ENCODE measurements at places on chromosomes 1 and 21.

GRCh38 chr1:11690397-11691301 lies 861 bp upstream of the DRAXIN start:
- H3K27ac ChIP-seq = no peak overlapping the region
- H3K4me1 ChIP-seq = no peaks in the 10 kb centered on the region
- DNase-seq = no peak
- no peak overlapping the region for H3K4me3 ChIP-seq
- no peaks in the 10 kb centered on the region for H3K36me3 ChIP-seq

GRCh38 chr1:21755067-21755466 lies 27.9 kb downstream of the USP48 start:
- H3K36me3 ChIP-seq = no peaks in the 10 kb centered on the region
- H3K4me3 ChIP-seq = no peak overlapping the region
- no peak overlapping the region for H3K27ac ChIP-seq
- peaks cover 8% of the 10 kb centered on the region for H3K4me1 ChIP-seq

GRCh38 chr1:105100102-105100501 lies 1350.4 kb downstream of the AMY1C start:
- no peaks in the 10 kb centered on the region for H3K36me3 ChIP-seq
- H3K27me3 ChIP-seq = no peaks in the 10 kb centered on the region
- no peak overlapping the region for H3K27ac ChIP-seq
- H3K4me3 ChIP-seq = no peak overlapping the region
- no peaks in the 10 kb centered on the region for H3K4me1 ChIP-seq

- DNase-seq = no peak
- no peaks in the 10 kb centered on the region for H3K36me3 ChIP-seq
- no peak overlapping the region for H3K27ac ChIP-seq
Measured at GRCh38 chr21:42830456-42831455, 48.6 kb downstream of the WDR4 start.

GRCh38 chr1:63663873-63664272 lies 70.7 kb downstream of the PGM1 start:
- H3K27ac ChIP-seq = no peak overlapping the region
- no peak overlapping the region for H3K4me3 ChIP-seq
- no peak for DNase-seq
- no peaks in the 10 kb centered on the region for H3K36me3 ChIP-seq

- no peaks in the 10 kb centered on the region for H3K4me1 ChIP-seq
- no peak for DNase-seq
- no peak overlapping the region for H3K4me3 ChIP-seq
- H3K27me3 ChIP-seq = no peaks in the 10 kb centered on the region
Measured at GRCh38 chr21:24658926-24659325, 948.4 kb downstream of the MRPL39 start.

DNA sequence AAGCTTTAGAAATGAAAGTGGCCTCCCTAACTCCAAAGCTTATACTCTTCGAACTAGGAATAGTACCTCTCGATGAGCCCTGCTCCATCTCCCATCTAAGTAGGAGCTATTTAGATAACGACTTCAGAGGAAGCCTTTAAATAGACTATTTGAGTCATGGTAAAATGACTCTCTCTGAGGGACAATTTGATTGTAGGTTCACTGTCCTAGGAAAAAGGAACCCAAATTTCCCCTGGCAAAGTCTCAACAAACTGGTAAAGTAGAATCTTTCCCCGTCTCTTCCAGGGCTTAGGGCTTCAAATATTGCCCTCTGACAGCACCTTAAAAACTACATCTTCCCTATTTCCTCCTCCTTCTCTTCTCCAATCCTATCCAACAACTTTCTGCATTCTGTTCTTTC lies 2.0 kb upstream of the FCER1A start:
- no peak overlapping the region for H3K27ac ChIP-seq
- no peak for DNase-seq
- no peaks in the 10 kb centered on the region for H3K36me3 ChIP-seq
- H3K27me3 ChIP-seq = no peaks in the 10 kb centered on the region
- H3K4me3 ChIP-seq = no peak overlapping the region

DNA sequence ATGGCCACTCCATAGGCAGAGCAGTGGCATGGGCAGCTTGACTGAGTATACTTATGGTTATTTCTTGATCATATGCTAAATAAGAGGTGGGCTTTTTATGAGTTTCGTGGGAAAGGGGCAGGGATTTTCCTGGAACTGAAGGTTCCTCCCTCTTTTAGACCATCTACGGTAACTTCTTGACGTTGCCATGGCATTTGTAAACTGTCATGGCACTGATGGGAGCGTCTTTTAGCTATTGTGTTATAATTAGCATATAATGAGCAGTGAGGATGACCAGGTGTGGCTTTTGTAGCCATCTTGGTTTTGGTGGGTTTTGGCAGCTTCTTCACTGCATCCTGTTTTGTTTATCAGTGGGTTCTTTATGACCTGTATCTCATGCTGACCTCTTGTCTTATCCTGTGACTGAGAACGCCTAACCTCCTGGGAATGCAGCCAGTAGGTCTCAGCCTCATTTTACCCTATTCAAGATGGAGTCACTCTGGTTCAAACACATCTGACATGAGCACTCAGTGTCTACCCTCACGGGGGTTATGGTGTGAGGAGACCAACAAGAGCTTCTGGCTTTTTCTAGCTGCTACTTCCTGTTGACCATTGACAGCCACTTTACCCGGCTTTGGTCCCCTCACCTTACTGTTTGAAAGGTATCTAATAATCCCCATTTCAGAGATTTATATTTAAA lies 71.7 kb downstream of the GALNT2 start:
- no peaks in the 10 kb centered on the region for H3K27me3 ChIP-seq
- no peak for DNase-seq
- no peak overlapping the region for H3K4me3 ChIP-seq

DNA sequence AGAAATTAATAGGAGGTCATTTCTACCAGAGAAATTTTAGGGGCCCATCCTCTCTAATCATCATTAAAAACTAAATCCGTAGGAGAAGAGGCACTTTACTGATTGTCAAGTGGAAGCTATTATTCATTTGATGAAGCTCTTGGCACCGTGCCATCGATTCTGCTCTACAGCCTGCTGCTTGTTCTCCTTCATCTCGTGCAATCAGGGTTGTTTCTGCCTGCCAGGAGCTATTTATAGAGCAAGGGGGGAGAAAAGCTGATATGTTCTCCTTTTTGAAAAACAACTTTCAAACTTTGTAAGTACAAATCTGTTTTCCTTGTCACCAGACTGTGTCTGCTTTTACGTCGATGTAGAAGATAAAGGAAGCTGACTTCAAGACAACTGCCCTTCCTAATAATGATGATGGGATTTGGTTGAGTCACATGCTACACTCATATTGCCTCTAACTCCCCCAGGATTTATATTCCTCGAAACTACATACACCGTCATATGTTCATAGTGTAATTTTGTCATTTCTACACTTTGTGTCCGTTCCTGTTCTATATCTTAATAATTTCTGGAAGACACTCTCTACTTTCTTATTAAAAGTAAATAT lies 169.6 kb upstream of the LHX8 start:
- H3K4me1 ChIP-seq = no peaks in the 10 kb centered on the region
- DNase-seq = no peak
- no peaks in the 10 kb centered on the region for H3K36me3 ChIP-seq
- H3K27me3 ChIP-seq = no peaks in the 10 kb centered on the region

DNA sequence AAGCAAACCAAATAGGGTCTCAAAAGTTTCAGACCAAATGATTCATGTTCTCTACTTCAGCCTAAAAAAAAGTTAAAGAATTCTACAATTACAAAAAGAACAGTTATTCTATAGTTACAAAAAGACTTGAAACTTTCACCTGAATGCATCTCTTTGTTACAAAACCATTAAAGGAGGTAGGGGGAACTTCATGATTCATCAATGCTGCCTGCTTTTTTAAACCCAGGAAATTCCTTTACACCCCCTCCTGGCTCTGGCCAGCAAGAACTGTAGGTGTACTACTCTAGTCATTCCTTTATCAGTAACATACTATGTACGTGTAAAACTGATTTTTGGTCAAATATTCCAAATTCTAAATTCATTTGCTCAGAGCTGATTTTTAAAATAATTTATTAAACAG lies 5.0 kb downstream of the FAF1 start:
- H3K4me3 ChIP-seq = no peak overlapping the region
- DNase-seq = no peak
- no peak overlapping the region for H3K27ac ChIP-seq
- no peaks in the 10 kb centered on the region for H3K27me3 ChIP-seq
- H3K36me3 ChIP-seq = no peaks in the 10 kb centered on the region

DNA sequence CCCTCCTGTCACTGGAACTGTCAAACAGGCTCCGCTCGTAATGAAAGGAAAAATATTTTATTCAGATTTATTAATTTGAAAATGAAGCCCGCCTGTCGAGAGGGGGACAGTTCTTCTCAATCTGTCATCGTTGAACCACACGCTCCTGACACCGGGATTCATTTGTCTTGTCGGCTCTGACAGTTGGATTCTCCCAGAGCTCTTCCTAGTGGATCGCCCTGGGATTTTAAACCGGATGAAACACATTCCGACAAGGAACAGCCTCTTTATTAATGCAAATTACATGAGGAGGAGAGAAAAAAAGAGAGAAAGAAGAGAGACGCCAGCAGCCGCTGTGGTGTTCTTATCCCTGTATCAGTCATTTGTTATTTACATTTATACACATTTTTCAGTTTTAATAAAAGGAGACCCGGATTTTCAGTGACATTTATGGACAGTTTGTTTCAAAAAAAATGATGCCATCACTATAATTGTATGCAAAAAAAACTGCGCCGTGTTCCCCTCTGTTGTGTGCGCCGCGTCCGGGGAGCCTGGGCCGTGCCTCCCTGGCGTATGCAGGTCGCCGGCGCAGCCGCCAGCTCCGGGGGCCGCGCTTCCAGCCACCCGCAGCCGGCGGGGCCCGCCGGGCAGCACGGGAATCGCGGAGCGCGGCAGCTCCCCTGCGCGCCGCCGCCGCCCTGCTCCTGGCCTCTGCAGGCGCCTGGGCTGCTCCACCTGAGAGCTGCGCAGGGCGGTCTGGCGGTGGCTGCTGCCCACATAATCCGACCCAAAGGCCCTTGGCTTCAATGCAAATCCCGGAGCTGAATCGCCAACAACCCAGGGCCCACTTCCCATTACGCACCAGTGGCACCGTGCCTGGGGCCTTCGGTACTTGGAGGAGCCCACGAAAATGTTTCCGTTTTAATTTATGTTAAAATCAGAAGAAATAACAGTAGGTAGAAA lies 237.9 kb upstream of the PBX1 start:
- DNase-seq = peak; percentile 12
- peak overlapping the region; percentile 42 for H3K4me3 ChIP-seq
- no peaks in the 10 kb centered on the region for H3K36me3 ChIP-seq
- no peaks in the 10 kb centered on the region for H3K27me3 ChIP-seq
- H3K27ac ChIP-seq = no peak overlapping the region
- H3K4me1 ChIP-seq = no peaks in the 10 kb centered on the region

DNA sequence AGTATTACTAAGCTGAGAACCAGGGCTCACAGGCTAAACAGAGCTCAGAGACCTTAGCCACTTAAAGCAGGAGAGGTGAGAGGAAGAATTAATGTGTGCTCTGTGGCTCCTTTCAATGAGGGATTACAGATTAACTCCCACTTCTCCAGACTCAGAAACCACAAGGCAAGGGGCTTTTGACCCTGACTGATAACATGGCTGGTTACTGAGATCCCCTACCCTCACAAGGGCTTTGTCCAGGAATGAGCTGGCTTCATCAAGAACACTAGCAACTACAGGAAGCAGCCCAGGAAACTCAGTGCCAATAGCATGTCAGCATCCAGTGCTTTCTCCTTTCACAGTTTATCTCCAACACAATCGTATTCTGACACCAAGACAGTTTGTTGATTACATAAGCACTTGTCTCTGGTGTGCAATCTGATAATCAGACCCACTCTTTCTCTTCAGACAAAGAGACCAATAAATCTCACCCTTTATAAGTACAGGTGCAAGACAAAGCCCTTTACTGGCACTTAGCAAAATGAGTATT lies 38.8 kb downstream of the ERI3 start:
- H3K27me3 ChIP-seq = no peaks in the 10 kb centered on the region
- no peak for DNase-seq
- H3K36me3 ChIP-seq = no peaks in the 10 kb centered on the region
- no peak overlapping the region for H3K4me3 ChIP-seq

GRCh38 chr1:230215529-230215928 lies 148.5 kb downstream of the GALNT2 start:
- H3K27me3 ChIP-seq = no peaks in the 10 kb centered on the region
- peaks cover 9% of the 10 kb centered on the region for H3K4me1 ChIP-seq
- no peak overlapping the region for H3K27ac ChIP-seq

DNA sequence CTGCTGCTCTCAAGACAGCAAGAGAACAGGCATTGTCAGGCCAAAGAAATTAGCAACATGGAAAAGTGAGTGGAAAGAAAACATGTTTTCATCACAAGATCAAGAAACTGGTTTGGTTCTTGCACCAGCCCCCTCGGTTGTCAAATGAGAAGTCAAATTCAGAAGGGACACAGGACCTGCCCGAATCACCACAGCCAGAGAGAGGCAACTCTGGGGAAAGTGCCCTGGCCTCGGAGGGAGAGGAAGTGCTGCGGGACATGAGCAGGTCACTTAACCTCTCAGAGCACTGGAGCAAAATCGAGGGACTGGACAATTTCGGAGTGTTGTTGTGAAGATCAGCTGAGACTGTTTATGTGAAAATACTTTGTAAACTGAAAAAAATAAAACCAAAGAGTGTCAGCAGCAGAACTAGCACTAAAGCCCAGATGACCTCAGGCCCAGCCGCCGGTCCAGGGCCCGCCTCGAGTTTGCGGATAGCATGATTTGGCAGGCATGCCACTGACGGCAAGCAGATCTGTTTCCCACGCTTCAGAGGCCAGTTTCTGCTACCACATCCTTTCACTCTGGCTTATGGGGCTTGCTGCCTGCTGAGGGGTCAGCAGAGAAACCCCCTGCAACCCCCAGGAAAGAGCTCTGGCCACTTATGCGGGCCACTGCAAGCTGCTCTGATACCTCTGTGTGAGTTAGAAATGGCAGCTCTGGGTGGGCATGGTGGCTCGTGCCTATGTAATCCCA lies 32.1 kb downstream of the CD247 start:
- H3K27ac ChIP-seq = no peak overlapping the region
- no peaks in the 10 kb centered on the region for H3K27me3 ChIP-seq
- DNase-seq = no peak
- H3K4me1 ChIP-seq = no peaks in the 10 kb centered on the region

DNA sequence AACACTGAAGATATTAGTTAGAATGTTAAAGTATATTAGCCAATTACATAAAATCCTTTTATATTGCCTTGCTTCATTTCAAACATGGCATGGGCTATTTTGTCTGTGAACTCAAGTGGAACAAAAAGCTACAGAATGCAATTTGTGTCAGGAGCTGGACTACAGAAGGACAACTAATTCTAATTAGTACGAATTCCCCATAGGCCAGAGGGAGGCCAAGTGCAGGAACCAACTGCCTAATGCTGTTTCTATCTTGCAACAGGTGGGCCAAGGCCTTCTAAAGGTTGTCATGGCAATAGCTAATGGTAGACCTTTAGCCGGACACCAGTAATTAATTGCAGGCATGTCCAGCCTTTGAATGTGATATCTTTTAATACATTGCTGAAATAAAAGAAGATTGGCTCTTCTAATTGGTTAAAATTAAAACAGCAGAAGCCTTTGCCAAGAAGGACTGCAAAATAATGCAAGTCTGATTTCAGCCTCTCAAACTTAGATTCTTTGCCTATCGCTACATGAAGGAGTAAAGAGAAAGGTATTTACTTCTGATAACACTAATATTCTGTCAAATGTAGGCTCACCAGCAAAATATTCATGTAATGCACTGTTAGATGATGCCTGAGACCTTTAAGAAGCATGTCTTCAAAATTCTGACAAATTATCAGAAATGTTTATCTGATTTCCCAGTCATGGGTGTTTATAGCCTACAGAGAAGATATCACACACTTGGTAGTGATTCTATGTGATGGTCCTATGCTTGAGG lies 232.1 kb downstream of the LMO4 start:
- no peak overlapping the region for H3K27ac ChIP-seq
- no peaks in the 10 kb centered on the region for H3K36me3 ChIP-seq
- no peaks in the 10 kb centered on the region for H3K27me3 ChIP-seq
- no peak for DNase-seq
- H3K4me3 ChIP-seq = no peak overlapping the region
